A172 (cell line): ENCODE measurements at places on chromosomes 2 and 18. TPM values are rescaled to one million over a fixed set of nuclear protein-coding genes. Genes with fewer than 3 reads are reported as not detected.

Gene SH2D6
- total RNA-seq, result 0.22 and 1.0 TPM in 2 replicates

Gene LIMS4
- total RNA-seq, result 0.10 and 1.3 TPM in 2 replicates

- DNase-seq, result no peak
Observed at GRCh38 chr2:182542501-182543258, 115.8 kb upstream of the PDE1A start.

DNA sequence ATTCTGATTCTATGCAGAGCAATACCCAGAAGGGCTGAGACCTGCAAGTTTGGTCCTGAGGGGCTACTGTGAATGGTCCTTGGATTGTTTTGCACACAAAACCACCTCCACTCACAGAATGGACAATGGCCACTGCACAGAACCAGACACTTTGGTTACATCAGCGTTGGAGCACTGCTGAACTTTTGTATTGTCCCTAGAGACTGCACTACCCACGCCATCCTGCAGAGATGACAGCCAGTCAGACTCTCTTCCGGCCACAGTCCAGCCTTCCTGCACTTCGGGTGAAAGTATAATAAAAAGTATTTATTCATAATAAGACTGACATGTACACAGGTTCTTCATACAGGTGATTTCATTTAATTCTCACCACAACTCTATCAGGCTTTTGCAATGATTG is 35.7 kb downstream of the CELF4 start:
- DNase-seq, result no peak

GRCh38 chr18:3620146-3621119 is 170.5 kb downstream of the TGIF1 start:
- DNase-seq, result no peak

Gene VWA3B
- not detected in 2 replicates for total RNA-seq

Gene SMAD4
- 71.9 and 92.8 TPM in 2 replicates for total RNA-seq

- DNase-seq, result no peak
Observed at GRCh38 chr18:79387615-79388014, 8.1 kb upstream of the NFATC1 start.

- no peak for DNase-seq
Observed at GRCh38 chr18:12750715-12751502, 48.1 kb downstream of the PSMG2 start.

GRCh38 chr2:223647258-223647952 is 45.2 kb upstream of the SCG2 start:
- DNase-seq, result no peak

DNA sequence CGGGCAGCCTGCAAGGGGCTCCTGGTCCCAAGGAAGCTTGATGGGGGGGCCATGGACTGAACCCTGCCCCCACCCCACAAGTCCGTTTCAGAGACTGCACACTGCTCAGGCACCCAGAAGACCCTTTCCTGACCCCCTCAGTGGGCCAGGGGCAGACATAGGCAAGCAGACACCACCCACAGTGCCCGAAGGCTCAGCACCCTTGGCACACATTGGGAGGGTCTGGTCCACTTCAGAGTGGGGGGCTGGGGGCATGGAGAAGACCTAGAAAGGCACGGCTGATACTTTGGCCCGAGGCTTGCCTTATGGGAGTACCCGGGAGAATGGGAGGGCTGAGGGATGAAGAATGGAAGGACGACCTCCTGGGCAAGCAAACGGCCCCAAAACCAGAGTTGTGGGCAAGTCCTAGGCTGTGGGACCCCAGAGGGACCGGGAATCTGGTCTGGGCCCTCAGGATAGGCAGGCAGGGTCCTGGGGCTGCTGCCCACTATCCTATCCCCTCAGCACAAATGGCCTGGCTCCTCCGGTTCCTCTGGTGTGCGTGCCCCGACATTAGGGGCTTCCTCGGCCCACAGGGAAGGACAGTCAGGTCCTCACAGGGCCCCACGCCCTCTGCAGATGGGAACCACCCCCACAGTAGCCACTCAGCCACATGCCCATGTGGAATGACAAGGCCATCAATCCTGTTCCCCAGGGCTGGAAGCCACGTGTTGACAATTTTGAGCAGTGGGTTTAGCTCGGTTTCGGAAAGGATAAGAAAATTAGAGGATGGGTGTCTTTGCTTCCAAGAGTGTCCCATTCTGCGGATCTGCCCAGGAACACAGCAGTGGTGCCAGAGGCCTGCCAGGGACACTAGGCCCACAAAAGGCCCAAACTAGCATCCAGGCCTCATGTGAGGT is 15.0 kb upstream of the GPC1 start:
- no peak for DNase-seq
